ENCODE measurements at places on chromosomes 11 and 22. TPM values are rescaled to one million over a fixed set of nuclear protein-coding genes. Genes with fewer than 3 reads are reported as not detected.

DNA sequence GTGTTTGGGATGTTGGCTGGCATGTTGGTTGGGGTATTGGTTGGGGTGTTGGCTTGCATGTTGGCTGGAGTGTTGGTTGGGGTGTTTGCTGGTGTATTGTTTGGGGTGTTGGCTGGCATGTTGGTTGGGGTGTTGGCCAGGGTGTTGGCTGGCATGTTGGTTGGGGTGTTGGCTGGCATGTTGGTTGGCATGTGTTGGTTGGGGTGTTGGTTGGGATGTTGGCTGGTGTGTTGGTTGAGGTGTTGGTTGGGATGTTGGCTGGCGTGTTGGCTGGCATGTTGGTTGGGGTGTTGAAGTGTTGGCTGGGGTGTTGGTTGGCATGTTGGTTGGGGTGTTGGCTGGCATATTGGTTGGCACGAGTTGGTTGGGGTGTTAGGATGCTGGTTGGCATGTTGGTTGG lies 24.5 kb downstream of the OTUB1 start:
- H3K4me1 ChIP-seq: peaks cover 16% of the 10 kb centered on the region
- no peak overlapping the region for H3K27ac ChIP-seq
- no peaks in the 10 kb centered on the region for H3K36me3 ChIP-seq
- H3K4me3 ChIP-seq: no peak overlapping the region
- no peak for DNase-seq
- H3K27me3 ChIP-seq: peaks cover 9% of the 10 kb centered on the region

- no peaks in the 10 kb centered on the region for H3K36me3 ChIP-seq
- H3K27ac ChIP-seq: peak within 1 kb of the TSS; percentile 66
- DNase-seq: peak; percentile 39
- peaks cover 29% of the 10 kb centered on the region for H3K27me3 ChIP-seq
Observed at GRCh38 chr11:46381048-46381818, at the start of gene MDK. TSS of gene MDK (plus strand) at chr11:46381669. CDS start at chr11:46382058, 389 bp downstream.

The STT3A gene
- 21.7 TPM for total RNA-seq

GRCh38 chr11:33701302-33702230 lies 940 bp upstream of the C11orf91 start:
- DNase-seq: no peak
- H3K27me3 ChIP-seq: no peaks in the 10 kb centered on the region
- H3K36me3 ChIP-seq: no peaks in the 10 kb centered on the region

DNA sequence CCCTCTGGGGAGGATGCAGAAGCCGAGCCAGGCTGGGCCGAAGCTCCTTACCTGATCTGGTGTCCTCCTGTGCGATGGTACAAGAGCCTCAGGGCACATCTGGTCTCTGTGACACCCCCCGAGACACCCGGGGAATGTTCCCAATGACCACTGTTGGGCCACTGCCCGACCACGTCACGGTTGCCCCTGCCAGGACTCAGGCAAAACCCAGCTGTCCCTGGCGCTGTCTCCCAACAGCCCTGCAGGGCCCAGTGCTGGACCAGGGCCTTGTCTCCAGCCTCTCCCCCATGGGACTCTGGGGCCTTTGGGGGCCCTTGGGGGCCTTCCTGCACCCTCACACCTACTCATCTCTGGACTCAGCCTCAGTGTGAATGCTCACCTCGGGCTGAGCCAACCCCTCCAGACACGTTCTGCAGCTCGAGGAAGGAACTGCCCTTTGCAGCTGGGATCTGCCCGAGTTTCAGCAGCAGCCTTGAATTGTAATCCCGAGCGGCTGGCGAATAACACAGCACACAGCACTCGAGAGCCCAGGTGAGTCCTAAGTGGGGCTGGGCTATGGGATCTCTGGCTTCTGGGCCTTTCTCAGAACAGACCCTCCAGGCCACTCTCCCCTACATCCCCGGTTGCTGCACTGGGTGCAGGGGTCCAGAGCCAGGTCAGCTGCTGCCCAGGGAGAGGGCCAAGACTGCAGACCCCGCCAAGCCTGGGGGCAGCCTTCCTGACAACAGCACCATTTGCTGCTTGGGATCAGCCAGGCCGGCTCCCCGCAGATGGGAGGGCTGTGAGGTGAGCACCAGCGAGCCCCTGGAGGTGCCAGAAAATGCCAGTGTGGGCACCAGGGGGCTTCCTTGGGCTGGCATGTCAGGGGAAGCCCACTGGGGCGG lies 39.8 kb downstream of the RTN4R start:
- DNase-seq: no peak
- H3K4me3 ChIP-seq: no peak overlapping the region
- H3K27ac ChIP-seq: no peak overlapping the region

GRCh38 chr11:18699848-18700261 lies 1.3 kb downstream of the TMEM86A start:
- H3K4me3 ChIP-seq: no peak overlapping the region
- no peak for DNase-seq
- H3K36me3 ChIP-seq: no peaks in the 10 kb centered on the region
- peaks cover 17% of the 10 kb centered on the region for H3K4me1 ChIP-seq
- H3K27me3 ChIP-seq: no peaks in the 10 kb centered on the region

The PIWIL4 gene
- total RNA-seq: 6.7 TPM

Data from transverse colon (tissue), 4 donors.